ENCODE measurements at places on chromosomes 3 and 15. TPM values are rescaled to one million over a fixed set of nuclear protein-coding genes. Genes with fewer than 3 reads are reported as not detected.
A peak's percentile ranks its signal among the peaks of the same experiment; 100 is the strongest.

The PRR23A gene
- total RNA-seq, result not detected

The SHC4 gene
- 1.0 TPM for total RNA-seq

GRCh38 chr3:63351159-63352007 lies 73.3 kb downstream of the SYNPR start:
- peak; percentile 47 for ATAC-seq

GRCh38 chr3:178536211-178537079 lies at the start of gene KCNMB2:
Gene KCNMB2, plus strand, starts transcription at chr3:178536436.
- no peak for ATAC-seq

GRCh38 chr15:77505556-77505955 lies 84.9 kb downstream of the HMG20A start:
- ATAC-seq, result no peak

GRCh38 chr3:188272481-188273372 lies 118.8 kb downstream of the LPP start:
- ATAC-seq, result peak; percentile 88

- no peak for ATAC-seq
Measured at GRCh38 chr3:100108464-100109079, 5.7 kb downstream of the FILIP1L start.

- no peak for ATAC-seq
Measured at GRCh38 chr3:186214670-186215069, 105.8 kb upstream of the ETV5 start.

GRCh38 chr3:132189601-132190000 lies 127.6 kb upstream of the ACP3 start:
- no peak for ATAC-seq

DNA sequence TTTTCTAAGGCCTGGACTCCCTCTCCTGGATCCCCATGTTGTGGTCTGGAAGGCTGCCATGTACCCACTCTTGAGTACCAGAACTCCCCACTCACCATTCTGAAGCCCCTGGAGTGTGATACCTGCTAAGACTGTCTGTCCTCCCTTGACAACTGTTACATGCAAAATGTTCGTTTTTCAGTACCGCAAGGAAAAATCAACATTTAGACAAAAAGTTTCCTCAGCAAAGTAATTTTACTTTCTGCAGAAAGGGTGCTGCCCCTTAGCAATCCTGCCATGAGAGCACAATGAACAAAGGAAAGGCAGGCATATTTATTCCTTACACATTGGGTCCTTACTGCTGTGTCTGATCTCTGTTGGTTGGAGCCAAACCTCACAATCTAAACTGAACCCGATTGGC lies 7.0 kb upstream of the GK5 start:
- no peak for ATAC-seq

DNA sequence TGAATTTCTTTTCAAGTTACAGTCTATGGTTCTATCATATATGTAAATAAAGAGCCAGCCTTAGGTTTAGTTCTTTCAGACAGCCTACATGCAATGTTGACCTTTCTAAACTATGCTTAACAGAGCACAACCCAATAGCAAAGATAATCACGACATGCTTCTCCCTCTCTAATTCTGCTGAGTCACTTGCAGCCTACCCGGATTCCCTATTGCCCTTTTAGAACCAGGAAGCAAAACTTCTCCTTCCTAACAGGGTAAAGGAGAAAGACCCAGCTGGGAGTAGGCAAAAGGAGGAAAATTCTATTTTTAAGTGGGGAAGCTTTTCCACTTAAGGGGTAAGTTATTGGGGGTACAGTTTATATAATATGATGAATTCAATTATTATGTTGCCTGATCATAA lies 79.3 kb downstream of the SLC7A14 start:
- no peak for ATAC-seq

DNA sequence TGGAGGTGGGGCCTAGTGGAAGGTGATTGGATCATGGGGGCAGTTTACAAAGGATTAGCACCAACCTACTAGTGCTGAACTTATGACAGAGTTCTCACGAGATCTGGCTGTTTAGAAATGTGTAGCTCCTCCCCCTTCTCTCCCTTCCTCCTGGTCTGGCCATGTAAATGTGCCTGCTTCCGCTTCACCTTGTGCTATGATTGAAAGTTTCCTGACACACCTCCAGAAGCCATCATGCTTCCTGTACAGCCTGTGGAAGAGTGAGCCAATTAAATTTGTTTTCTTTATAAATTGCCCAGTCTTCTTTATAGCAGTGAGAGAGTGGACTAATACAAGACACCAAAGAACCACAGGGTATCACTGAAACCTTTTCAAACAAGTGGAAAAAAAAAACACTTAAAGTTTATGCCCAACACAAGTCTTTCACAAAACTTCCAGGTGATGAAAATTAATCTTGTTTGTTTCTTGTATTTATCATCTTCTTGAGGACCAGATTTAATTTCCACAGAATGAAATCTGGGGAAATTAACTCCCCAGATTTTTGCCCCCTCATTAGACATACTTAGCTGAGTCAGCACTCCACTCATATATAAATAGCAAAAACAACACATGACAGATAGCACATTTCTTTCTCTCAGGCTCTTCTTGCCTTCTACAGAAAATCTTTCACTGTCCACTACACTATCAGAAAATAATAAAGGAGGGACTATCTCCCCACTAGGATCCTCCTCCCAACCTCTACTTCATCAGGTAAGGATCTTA lies 847.2 kb downstream of the TUSC7 start:
- ATAC-seq, result no peak

DNA sequence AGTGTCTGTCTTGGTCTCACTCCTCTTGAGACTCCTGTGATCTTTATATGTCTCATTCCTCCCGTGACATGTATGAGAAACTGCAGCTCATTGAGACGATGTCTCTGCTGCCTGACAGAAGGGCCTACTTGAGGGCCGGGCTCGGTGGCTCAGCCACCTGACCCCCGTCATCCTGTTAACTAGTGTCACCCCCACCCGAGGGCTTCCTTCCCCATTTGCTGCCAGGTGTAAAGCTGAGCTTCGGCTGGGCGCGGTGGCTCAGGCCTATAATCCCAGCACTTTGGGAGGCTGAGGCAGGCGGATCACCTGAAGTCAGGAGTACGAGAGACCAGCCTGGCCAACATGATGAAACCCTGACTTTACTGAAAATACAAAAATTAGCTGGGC lies 12.7 kb downstream of the SEMA4B start:
- ATAC-seq, result no peak

DNA sequence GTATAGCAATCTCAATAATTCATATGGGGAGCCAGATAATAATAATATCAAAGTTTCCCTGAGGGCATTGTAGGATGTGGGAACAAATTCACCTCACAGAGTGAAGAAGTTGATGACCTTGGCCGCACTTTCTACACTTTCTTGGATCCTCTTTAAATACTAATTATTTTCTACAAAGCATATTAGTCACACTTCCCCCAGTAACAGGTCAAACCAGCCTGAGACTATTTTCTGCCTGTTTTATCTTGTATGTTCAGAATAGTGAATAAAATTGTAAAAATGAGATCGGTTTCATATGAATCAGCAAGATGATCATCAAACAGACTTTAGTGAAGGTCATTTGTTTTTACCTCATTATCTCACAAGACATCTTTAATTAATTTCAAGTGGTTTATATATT lies 2.3 kb upstream of the OR5K3 start:
- ATAC-seq, result no peak

The ADGRG7 gene
- not detected for total RNA-seq

DNA sequence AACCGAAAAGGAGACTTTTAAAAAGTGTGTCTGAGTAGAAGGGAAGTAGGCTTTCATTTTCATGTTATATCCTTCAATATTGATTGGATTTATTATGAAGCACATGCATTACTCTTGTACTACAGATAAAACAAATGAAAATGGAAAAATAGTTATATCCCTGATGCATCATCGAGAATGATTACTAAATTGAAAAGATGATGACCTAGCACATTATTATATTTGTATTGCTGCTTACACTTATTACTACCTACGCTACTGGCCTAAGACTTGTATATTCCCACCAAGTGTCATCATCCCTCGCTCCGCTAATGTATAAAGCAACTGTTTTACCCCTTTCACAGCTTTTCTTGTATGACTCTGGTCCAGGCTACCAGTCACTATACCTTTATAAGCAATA lies 922.4 kb downstream of the DIPK2A start:
- no peak for ATAC-seq

The SGO1 gene
- total RNA-seq, result 29.4 TPM

The PTPRG gene
- total RNA-seq, result not detected

The C3orf20 gene
- 0.45 TPM for total RNA-seq

The POPDC2 gene
- total RNA-seq, result 4.0 TPM

DNA sequence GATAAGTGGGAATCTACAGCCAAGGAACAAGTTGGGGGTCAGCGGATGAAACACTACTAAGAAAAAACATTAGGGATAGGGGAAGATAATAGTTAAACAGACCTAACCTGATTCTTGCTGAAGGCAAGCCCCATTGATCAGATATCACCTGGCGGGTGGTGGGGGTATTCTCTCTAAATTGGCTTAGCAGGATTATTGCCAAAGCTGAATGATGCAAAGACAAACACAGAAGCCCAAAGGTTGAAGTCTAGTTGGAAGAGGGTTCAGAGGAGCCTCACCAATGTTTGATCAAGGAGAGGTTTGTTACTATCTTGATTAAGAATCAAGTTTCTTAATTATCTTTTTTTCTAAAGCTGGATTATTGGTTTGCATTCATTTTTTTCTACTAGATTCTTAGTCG lies 371.9 kb upstream of the CNTN4 start:
- no peak for ATAC-seq

DNA sequence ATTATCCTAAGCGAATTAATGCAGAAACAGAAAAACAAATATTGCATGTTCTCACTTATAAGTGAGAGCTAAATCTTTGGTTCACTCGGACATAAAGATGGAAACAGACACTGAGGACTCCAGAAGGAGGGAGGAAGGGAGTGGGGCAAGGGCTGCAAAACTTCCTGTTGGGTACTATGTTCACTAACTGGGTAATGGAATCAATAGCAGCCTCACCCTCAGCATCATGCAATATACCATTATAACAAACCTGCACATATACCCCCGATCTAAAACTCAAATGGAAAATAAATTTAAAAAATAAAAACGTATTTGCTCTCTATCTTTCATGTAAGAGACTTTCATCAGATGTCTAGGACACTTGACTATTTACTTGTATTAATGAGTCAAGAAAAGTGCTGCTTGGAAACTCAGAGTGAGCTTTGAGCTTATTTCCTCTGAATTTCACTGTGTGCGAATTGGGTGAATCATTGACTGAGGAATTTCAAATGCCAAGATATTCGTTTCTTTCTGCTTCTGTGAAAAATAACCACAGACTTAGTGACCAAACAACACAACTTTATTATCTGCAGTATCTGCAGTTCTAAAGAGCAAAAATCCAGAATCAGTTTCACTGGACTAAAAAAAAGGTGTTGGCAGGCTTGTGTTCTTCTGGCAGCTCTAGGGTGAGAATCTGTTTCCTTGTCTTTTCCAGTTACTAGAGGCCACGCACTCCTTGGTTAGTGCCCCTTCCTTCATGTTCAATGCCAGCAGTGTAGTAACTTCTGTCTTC lies 18.4 kb downstream of the TM4SF18 start:
- no peak for ATAC-seq

DNA sequence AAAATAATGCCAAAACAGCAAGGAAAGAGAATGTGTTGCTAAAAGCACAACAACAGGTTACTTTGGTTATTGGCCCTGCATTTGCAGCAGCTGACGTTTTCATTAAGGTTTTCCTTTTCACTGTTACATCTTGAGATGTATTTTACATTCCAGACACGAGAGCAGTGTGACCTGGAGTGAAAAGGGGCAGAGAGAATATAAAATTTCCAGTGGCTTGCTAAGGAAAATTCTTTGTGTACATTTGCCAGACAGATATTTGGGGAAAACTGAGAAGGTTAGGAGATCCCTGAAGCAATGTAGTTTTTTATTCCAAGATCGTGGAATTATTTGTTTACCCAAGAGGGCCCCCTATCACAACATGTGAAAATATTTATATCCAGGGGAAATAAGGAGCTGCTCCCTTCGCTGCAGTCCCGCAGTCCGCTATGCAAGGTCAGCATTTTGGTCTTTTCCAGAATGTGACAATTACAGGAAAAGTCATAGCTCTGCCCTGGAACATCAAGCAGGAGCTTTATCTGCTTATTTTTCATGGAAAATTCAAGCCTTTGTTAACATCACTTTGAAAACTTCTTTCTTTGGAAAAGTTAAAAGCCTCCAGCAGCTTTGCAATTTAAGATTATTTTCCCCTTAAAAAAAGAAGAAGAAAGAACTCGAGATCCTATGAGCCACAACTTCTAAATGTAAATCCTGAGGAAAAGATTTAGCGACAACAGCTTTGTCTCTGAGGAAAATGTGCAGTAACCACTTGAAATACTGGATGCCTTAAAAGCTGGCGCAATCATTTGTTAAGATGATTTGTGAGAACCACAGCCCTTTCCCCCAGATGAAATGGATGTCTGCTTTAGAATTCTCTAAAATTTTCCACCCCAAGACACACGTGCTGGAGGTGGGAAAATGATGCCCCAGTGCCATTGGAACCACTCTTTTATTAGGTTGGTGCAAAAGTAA lies 256.4 kb upstream of the TPM1 start:
- no peak for ATAC-seq

The MAP1A gene
- 1.7 TPM for total RNA-seq

The POU1F1 gene
- total RNA-seq, result not detected

The ALCAM gene
- 8.2 TPM for total RNA-seq

The SLC15A2 gene
- total RNA-seq, result 7.5 TPM
